Activated naive CD4-positive, alpha-beta T cell treated with anti-CD3 and anti-CD28 coated beads, Interleukin-2, amount 10 ng/mL, durations not matched to agents 5 hours and 36 hours (primary cell): ENCODE measurements at places on chromosomes 3 and 15. TPM values are rescaled to one million over a fixed set of nuclear protein-coding genes. Genes with fewer than 3 reads are reported as not detected.

PAQR9 gene
- total RNA-seq, result not detected

WDR93 gene
- total RNA-seq, result not detected

AHSG gene
- total RNA-seq, result not detected

CLDN18 gene
- not detected for total RNA-seq

ACSBG1 gene
- total RNA-seq, result 0.26 TPM
